Activated CD4-positive, alpha-beta T cell treated with anti-CD3 and anti-CD28 coated beads, Interleukin-2, amount 10 ng/mL, durations not matched to agents 24 days and 14 days (primary cell): ENCODE measurements at places on chromosomes 5 and 9. TPM values are rescaled to one million over a fixed set of nuclear protein-coding genes. Genes with fewer than 3 reads are reported as not detected.

The GPR150 gene
- total RNA-seq, result 0.33 and 0.56 TPM in 2 replicates

The PCDHAC2 gene
- total RNA-seq, result not detected in 2 replicates

The CARTPT gene
- total RNA-seq, result not detected in 2 replicates

The F12 gene
- total RNA-seq, result 2.7 and 2.8 TPM in 2 replicates

The MLANA gene
- total RNA-seq, result not detected in 2 replicates

The RXRA gene
- 4.0 and 4.8 TPM in 2 replicates for total RNA-seq

The STK10 gene
- total RNA-seq, result 87.9 and 91.1 TPM in 2 replicates

The CCDC183 gene
- 0.14 and 0.42 TPM in 2 replicates for total RNA-seq

The TIFAB gene
- not detected in 2 replicates for total RNA-seq

The EGFL7 gene
- total RNA-seq, result 3.2 and 3.5 TPM in 2 replicates

The C9orf153 gene
- 0.33 and 0.45 TPM in 2 replicates for total RNA-seq

The SV2C gene
- not detected in 2 replicates for total RNA-seq

The DMRT2 gene
- total RNA-seq, result 0.21 and 0.26 TPM in 2 replicates

The PLAC8L1 gene
- total RNA-seq, result 0.57 and 1.2 TPM in 2 replicates

The ITK gene
- total RNA-seq, result 230 and 237 TPM in 2 replicates

The GIN1 gene
- total RNA-seq, result 7.5 and 12.1 TPM in 2 replicates

The IRX1 gene
- not detected in 2 replicates for total RNA-seq

The PCDHB16 gene
- total RNA-seq, result not detected in 2 replicates

The PELO gene
- 20.0 and 21.2 TPM in 2 replicates for total RNA-seq
